Activated naive CD4-positive, alpha-beta T cell treated with anti-CD3 and anti-CD28 coated beads for 36 hours (primary cell): ENCODE measurements at places on chromosomes 3 and 15. TPM values are rescaled to one million over a fixed set of nuclear protein-coding genes. Genes with fewer than 3 reads are reported as not detected.

GRCh38 chr3:181362378-181362777 lies 349.3 kb upstream of the SOX2 start:
- no peaks in the 10 kb centered on the region for H3K4me1 ChIP-seq
- no peaks in the 10 kb centered on the region for H3K27me3 ChIP-seq

DNA sequence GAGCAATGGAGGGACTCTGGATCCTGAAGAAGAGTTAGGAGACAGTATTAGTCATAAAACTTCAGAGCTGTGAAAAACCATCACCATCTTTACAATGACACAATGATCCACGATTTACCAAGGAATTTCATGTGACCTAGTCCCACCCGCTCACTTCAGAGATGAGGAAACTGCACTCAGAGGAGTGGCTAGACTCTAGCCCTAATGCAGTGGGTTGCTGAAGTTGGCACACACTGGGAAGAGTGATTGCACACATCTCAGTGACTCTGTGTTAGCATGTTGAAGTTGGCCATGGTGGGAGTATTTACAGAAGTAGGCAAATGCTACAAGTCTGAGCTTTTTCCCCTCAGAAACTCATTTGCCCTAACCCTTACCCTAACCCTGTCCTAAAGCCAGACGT lies 35.2 kb upstream of the SPATA12 start:
- no peak overlapping the region for H3K27ac ChIP-seq
- no peaks in the 10 kb centered on the region for H3K27me3 ChIP-seq
- no peaks in the 10 kb centered on the region for H3K36me3 ChIP-seq
- no peak overlapping the region for H3K4me3 ChIP-seq
- no peak for DNase-seq
- no peaks in the 10 kb centered on the region for H3K4me1 ChIP-seq

GRCh38 chr3:43559961-43560360 lies 61.9 kb downstream of the ANO10 start:
- no peak overlapping the region for H3K27ac ChIP-seq
- H3K4me1 ChIP-seq = no peaks in the 10 kb centered on the region
- DNase-seq = no peak
- no peak overlapping the region for H3K4me3 ChIP-seq
- no peaks in the 10 kb centered on the region for H3K27me3 ChIP-seq

- no peak overlapping the region for H3K4me3 ChIP-seq
- no peaks in the 10 kb centered on the region for H3K36me3 ChIP-seq
- no peaks in the 10 kb centered on the region for H3K27me3 ChIP-seq
- DNase-seq = no peak
Measured at GRCh38 chr3:80556763-80557162, 789.0 kb upstream of the ROBO1 start.

GRCh38 chr3:183924956-183925355 lies 40.3 kb upstream of the PARL start:
- DNase-seq = no peak
- no peaks in the 10 kb centered on the region for H3K27me3 ChIP-seq
- H3K4me3 ChIP-seq = no peak overlapping the region
- no peaks in the 10 kb centered on the region for H3K4me1 ChIP-seq

Gene GOLGA6L6
- total RNA-seq = not detected

Gene RUBCN
- 22.0 TPM for total RNA-seq

Gene TM4SF18
- total RNA-seq = not detected
